ENCODE measurements at places on chromosomes 6 and 20. TPM values are rescaled to one million over a fixed set of nuclear protein-coding genes. Genes with fewer than 3 reads are reported as not detected.
A peak's percentile ranks its signal among the peaks of the same experiment; 100 is the strongest.

The OR2H1 gene
- total RNA-seq = not detected

DNA sequence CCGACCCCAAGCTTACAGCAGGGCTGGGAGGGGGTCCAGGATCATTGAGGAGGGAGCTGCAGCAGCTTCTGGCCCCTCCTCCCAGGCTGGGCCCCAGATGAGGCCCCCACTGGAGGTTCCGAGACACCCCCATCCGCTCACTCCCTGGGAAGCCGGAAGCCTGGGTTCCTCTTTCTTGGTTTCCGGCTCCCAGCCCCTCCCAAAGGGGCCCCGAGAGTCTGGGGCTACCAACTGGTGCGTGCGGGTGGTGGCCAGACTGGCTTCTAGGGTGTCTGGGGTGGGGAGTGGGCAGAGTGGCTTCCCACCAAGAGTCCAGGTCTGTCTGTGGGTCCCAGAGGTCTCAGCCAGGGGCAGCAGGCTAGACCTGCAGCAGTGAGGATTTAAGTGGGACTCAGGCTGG is 2.2 kb downstream of the RGS19 start:
- peak overlapping the region; percentile 82 for H3K4me3 ChIP-seq
- no peak for DNase-seq
- peak overlapping the region; percentile 71 for H3K27ac ChIP-seq
- H3K27me3 ChIP-seq = no peaks in the 10 kb centered on the region

DNA sequence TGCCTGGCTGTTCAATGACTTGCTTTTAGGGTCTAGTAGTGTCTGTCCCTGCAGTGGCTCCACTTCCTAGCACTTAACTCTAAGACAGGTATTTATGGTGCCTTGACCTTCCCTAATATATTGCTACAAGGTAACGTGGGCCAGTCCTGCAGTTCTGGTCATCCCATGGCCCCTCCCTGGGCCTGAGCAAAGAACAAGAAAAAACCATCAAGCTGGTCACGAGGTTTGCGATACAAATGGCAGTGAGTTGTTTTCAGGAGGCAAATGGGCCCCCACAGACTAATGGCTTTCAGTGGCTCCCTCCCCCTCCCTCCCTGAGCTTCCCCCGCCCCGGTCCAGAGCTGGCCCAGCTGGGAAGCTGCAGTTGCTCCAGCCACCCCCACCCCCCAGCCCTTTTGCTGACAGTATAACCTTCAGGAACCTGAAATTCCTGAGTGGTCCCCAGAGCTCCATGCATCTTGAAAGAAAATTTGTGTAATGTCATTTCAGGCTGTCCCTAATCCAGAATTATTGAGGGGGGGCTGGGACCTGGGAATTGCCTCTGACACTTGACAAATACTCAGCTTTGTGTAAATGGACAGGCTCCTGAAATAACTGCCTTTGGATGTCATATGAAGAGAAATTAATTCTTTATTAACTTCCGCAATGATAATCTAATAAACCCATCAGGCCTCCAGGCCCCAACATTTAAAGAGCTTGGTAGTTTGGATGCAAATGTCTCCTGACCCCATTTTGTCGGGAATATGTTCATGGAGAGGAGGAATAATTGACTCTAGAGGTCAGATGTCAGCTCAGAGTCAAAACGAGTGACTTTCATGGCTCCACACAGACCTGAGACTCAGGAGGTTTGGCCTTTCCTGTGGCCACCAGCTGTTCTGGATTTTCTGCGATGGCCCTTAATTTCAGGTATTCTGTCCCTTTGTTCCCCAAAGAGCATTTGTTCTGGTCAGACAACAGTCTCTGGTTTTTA is 153.2 kb upstream of the TOP1 start:
- peaks cover 8% of the 10 kb centered on the region for H3K4me1 ChIP-seq
- H3K27ac ChIP-seq = no peak overlapping the region
- H3K27me3 ChIP-seq = no peaks in the 10 kb centered on the region

DNA sequence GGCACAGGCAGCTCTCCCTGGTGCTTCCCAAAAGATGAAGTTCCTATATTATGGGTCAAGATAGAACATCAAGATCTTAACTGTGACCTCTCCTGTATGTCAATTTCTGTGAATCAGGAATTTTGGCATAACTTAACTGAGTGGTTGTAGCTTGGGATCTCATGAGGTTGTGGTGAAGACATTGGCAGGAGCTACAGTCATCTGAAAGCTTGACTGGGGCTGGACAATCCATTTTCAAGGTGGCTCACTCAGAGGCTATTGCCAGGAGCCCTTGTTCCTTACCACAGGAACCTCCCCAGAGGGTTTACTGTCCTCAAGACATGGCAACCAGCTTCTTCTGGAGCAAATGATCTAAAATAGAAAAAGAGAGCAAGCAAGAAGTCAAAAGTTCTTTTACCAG is 252.2 kb downstream of the ADGB start:
- H3K27me3 ChIP-seq = peaks cover 32% of the 10 kb centered on the region
- peaks cover 14% of the 10 kb centered on the region for H3K36me3 ChIP-seq
- H3K27ac ChIP-seq = peak overlapping the region; percentile 56
- H3K4me3 ChIP-seq = peak overlapping the region; percentile 26
- no peak for DNase-seq
- H3K4me1 ChIP-seq = peaks cover 38% of the 10 kb centered on the region
